ENCODE measurements at places on chromosomes 4 and X.

GRCh38 chr4:122047456-122048425 is 95.9 kb upstream of the TRPC3 start:
- DNase-seq: no peak

- peak; percentile 98 for DNase-seq
Measured at GRCh38 chr4:931960-932712, at the start of the genes GAK and TMEM175. TSS of gene GAK (minus strand) at chr4:932316. CDS start at chr4:932187, 129 bp downstream. TSS of gene TMEM175 (plus strand) at chr4:932460. CDS start at chr4:947740, 15,280 bp downstream.

- DNase-seq: no peak
Measured at GRCh38 chr4:177033135-177033534, 240.4 kb upstream of the VEGFC start.

- no peak for DNase-seq
Measured at GRCh38 chr4:97121493-97121892, 1021.8 kb downstream of the STPG2 start.

DNA sequence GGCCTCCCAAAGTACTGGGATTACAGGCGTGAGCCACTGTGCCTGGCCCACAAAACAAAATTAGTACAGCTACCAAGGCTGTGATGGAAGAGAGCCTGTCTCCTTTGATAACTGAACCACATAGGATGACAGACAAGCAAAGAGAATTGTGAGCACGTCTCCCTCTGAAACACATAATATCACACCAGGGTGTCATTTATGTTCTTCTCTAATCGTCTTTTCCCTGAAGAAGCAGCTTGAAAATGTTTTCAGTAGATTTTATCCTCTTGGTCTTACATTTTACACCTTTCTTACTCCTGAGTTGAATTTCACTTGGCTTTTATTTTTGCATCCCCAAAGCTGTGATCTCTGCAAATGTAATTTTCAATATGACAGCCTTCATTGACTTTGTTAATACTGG is 67.8 kb downstream of the TENM3 start:
- no peak for DNase-seq

DNA sequence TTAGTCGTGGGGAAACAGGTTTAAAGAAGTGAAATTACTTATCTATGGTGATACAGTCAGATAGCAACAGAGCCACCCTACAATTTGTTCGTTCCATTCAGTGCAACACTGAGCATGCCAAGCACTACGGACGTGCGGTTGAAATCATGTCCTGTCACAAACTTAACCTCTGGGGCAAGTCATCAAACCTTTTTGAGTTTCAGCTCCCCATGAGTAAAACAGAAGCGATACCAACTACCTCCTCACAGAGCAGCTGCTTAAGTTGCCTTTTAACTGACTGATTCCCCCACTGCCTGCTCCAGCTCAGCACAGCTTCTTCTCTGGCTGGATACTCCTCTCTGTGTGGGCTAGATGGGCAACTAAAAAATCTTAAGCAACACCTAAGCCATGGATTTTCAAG is 36.0 kb downstream of the LHFPL1 start:
- DNase-seq: no peak

DNA sequence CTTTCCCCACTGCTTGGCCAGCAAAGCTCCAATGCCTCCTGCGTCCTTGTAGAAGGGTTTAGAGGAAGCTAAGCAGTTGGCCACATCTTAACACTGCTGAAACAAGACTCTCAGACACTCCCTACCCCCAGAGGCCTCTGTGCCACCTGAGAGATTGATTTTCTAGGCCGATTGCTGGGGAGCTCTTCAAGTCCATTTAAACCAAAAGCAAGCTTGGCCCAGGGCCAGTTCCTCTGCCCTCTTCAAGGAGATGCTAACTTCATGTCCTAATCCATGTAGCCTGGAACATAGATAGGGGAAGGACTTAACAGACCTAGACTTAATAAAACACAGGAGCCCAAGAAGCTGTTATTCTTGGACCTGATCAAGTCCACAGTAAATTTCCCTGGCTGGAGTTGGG is 27.2 kb upstream of the FMR1NB start:
- DNase-seq: no peak

DNA sequence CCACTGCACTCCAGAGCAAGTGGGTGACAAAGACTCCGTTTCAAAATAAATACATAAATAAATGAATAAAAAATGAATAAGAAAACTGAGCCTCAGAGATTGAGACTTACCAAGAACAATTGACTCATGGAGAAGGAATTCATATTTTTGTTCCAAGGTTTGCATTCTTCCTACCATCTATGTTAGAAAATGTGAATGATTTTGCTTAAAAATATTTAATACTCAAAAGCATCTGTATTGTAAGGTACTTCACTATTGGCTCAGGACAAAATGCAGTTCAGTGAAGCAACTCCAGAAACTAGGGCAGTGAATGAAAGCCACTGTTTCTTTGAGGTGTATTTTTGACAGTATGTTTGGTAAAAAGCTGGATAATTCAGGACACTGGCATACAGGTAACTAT is 54.1 kb downstream of the XAGE2 start:
- no peak for DNase-seq

- no peak for DNase-seq
Measured at GRCh38 chr4:100881283-100881682, 363.5 kb upstream of the EMCN start.

GRCh38 chrX:132294776-132295495 is 75.7 kb upstream of the RAP2C start:
- no peak for DNase-seq

GRCh38 chr4:52931243-52931642 is 69.1 kb downstream of the RASL11B start:
- DNase-seq: no peak

GRCh38 chr4:53558065-53558801 is 33.1 kb downstream of the LNX1 start:
- no peak for DNase-seq

GRCh38 chrX:8390771-8391170 is 73.9 kb upstream of the VCX3B start:
- DNase-seq: no peak

DNA sequence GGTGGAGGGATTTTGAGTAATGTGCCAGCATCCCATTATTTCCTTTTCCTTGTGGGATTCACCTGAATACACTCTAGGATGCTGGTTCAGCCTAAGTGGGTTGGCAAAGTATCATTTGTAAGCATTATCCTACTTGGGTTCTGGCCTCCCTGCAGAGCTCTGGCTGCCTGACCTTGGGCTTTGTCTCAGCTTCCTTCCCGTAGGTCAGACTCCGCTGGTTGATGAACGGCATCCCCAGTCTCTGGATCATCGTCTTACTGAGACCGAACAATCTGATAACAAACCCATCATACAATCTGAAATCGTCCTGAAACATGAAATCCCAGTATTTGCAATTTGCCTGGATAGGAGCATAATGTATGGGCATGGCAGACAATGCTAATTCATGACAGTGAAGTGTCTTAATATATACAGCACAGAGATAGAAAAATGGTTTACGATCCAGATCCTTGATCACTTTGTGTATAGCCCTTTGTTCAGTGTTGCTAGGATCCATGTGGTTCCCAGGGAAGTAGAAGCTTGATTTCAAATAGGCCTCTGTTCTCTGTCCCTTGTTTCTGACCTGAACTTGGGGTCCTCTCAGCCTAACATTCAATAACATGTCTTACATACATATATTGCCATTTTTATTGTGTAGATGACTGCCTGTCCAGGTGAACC is 5.5 kb downstream of the MID2 start:
- DNase-seq: no peak

GRCh38 chrX:153669174-153669890 is 4.3 kb downstream of the PNCK start:
- peak; percentile 59 for DNase-seq
